ENCODE measurements at places on chromosomes 11 and 22.

DNA sequence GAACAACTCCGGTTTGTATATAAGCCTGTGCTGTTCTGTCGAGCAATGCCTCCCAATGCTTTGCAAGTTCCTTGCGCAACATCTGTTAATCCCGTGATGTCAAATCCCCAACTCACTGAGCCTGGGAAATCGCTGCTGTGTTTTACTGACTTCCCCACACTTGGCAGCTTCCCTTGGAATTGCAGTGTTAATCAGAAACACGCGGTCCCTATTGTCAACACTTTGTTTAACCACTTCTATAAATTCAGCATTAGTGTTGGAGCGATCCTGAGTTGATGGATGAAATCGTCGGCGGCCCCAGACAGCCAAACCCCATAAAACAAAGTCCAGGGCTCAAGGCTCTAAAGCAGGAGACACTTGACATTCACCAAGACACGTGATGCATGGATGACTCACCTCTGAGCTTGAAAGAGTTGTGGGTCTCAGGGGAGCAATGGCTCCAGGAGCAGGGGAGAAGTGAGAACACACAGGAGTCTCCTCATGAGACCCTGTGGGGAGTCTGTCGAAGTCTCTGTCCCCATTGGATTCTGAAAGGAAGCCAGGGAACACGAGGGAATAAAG, 555.3 kb downstream of the MIAT start:
- peak; percentile 8 for DNase-seq

GRCh38 chr11:73944085-73944484, 6.7 kb upstream of the DNAJB13 start:
- DNase-seq: no peak

DNA sequence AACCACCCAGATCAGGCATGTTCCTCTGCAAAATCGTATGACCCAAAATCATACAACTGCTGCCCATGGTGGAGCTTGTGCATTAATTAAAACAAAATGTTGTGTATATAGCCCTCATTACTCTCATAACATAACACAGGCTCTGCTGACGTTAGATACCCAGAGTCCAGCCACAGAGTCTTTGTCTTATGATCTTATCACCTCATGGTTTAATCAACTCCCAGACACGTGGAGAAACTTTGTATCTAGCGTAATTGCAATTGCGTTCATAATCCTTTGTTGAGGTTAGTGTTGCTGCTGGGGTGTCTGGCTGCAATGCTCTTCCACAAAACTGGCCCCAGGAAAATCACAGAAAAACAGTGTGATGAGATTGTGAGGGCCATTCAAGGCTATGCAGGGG, 5.0 kb upstream of the APOL1 start:
- no peak for DNase-seq

DNA sequence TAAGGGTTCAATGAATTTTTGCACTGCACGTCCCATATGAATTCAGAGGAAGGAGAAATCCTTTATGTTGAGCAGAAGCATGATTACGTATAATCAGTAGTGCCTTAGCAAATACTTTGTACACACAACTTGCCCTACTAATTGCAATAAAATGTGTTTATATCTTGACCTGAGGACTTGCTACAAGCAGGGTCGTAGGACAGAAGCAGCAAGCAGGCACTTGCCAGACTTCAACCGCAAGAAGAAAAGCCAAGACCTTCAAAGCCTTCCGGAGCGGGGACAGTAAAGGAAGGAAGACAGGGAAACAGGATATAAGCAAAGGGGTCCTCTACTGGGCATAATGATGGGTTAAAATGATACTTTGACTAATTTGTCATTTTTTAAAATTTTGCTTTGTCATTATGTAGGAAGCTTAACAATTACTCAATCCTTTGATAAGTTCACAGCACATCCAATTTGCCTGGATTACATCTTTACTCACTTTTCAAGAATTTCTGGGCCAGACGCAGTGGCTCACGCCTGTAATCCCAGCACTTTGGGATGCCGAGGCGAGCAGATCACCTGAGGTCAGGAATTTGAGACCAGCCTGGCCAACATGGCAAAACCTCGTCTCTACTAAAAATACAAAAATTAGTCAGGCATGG, 23.2 kb upstream of the UBASH3B start:
- peak; percentile 55 for DNase-seq

DNA sequence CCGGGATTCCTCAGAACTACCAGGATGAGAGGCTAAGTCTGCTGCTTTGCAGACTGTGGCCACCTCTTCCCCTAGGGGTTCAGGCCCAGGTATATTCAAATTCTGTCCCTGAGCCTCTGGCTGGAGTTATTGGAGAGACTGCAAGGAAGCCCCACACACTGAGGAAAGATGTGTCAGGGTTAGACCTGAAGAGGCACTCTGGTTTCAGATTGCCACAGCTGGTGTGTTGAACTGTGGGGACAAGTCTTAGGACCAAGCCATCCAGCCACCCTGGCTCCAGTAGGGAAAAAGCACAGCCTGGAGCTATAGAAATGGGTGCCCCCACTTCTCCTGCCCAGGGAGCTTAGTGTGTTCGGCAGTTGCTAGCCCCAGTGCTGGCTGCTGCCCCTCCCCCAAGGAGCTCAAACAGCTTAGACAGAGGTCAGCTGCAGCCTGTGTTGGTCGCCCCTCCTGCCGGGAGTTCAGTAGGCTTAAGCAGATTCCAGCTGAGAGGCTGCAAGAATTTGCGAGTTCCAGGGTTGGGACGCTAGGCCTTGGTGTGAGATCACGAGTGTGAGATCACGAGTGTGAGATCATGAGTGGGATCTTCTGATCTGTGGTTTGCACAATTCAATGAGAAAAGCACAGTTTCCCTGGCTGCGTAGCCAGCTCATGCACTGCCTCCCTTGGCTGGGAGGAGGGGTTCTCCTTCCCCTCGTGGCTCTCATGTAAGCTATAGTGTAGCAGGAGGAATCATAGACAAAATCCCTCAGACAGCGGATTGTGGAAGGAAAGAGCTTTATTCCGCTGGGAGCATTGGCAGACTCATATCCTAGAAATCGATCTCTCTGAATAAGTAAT, 552.1 kb upstream of the CHORDC1 start:
- no peak for DNase-seq
